ENCODE measurements at places on chromosomes 12 and 14. TPM values are rescaled to one million over a fixed set of nuclear protein-coding genes. Genes with fewer than 3 reads are reported as not detected.

The ATN1 gene
- total RNA-seq: 6.7 TPM

The SYNDIG1L gene
- not detected for total RNA-seq

The FLVCR2 gene
- total RNA-seq: 2.2 TPM

The LRP1-AS gene
- not detected for total RNA-seq

The METTL25 gene
- total RNA-seq: 10.4 TPM

The CD163L1 gene
- 1.3 TPM for total RNA-seq

The TSHR gene
- not detected for total RNA-seq

The RPL36AL gene
- 392 TPM for total RNA-seq

DNA sequence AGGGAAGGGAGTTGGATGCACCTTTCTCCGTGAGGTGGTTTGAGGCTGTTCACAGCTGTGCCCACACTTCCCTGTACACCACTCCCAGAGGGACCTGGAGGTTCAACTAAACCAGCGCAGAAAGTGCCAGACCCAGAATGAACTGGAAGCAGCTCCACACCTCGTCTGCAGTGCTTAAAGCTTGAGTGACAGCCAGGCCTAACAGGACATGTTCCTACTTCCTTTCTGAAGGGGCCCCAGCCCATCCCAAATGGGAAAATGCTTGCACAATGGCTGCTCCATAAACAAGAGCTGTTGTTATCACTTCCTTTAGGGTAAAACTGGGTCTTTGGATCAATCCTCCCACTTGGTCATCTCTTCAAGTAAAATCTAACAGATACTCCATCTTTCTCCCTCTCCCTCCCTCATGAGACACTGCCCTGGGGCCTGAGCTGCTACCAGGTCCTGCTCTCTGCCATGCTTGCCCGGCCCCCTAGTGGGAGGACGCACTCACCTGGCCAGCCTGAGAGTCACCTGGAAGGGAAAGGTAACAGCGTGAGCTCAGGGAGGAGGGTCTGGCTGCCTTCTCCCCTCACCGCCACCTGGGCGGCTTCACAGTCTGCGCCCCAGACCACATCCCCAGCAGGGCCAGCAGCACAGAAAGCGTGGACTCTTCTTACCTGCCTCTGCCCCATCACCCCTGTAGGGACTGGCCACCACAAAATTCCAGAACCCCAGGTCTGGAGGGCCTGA is 33.5 kb downstream of the ISCA2 start:
- no peak for DNase-seq

DNA sequence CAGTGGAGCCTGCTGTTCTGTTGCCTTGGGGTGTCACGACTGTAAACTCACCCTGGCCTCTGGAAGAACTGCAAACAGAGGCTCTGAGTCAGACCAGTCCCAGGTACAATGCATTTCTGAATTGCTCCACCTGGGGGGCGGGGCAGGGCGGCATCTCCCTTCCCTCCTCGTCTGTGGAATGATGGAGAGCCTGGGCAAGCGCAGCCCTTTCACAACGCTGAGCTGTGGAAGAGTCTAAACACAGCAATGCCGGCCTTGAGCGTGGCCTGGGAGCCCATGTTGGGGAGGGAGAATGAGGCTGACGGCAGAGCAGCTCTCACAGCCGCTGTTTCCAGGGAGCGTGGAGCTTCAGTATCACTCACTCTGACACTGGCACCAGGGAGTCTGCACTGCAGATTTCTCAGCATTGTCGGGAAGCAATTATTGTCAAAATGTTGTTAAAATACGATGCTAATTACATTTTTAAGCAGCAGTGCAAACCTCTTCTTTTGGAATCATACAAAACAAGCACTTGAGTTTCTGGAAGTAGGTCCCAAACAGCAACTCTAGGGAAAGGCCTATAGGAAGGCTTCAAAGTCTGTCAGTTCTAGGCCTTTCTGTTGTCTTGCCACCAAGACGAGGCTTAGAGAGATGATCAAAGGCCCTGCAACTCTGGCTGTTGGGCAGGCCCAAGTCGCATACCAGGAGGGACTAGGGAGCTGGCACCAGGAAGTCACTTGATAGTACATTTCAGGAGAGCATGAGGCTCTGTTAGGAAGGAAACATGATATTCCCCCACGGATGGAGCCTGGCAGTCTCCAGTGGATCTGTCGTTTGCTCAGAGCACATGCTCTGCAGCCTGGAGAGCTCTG is 244.0 kb upstream of the FKBP4 start:
- DNase-seq: no peak

DNA sequence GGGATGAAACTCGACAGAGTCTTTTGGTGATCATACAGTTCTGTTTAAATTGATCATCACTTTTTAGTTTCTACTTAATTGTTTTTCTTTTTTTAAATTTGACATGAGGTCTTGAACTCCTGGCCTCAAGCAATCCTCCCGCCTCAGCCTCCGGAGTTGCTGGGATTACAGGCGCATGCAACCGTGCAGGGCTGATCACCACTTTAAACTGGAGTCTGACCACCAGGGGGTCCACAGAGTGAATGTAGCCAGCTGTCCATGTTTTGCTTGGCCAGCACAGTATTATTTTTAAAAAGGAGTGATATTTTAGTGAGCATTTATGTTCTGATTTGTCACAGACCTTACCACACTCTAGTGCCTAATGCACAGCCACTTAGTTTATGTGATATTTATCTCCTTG is 10.7 kb downstream of the DAAM1 start:
- DNase-seq: no peak

DNA sequence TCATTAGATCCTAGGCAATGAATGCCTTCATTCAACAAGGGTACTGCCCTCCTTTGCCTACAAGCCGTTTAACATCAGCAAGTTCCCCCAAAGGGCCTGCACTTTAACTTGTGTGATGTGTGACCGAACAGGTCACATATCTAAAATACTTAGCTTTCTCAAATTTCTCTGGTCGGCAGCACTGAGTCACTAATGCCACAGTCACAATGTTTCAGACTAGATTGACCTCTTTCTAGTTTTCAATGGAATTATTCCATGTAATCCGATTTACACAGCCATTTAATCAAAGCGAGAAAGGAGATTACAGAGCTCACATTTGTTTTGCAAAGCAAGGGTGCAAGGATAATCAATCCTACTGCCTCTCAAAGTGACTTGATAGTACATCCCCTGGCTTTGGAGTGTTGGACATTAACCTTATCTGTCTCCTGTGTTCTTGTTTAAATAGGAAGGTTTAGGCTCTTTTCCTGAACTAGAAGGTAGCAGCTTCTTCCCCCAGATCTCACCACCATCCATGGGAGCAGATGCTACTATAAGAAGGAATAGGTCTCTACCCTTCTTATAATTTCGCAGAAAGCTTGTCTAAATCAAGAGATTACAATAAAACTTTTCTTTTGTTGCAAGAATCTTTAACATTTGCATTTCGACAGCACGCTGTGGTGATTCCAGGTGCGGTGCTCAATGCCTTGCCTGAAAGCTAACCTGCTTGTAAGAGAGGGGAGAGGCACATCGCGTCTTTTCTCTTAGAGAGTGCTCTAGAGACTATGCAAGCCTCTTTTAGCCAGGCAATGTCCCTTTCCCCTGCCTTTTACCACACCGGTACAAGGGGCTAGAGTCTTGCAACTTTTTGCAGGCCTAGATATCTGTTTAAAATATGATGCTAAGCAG is 1.8 kb downstream of the KITLG start:
- DNase-seq: no peak

DNA sequence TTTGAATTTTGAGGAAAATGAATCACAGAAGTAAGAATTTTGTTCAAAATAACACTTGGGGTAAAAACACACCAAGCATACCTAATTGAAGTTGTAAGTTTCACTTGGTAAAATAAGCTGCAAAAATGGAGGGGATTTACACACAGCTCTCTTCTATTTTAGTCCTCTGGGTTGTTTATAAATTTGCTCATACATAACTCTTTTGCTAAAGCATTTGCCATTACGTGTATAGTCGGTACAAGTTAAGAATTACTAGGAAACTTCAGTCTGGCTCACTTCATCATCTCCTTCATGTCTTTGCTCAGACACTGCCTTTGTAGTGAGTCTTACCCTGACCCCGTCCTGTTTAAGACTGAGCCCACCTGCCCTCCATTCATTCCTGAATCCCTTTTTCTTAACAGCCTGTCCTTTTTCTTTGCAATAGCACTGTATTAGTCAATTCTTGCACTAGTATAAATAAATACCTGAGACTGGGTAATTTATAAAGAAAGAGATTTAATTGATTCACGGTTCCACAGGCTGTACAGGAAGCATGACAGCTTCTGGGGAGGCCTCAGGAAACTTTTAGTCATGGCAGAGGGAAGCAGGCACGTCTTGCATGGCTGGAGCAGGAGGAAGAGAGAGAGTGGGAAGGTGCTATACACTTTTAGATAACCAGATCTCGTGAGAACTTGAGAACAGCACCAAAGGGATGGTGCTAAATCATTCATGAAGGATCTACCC is 451.1 kb downstream of the PCNX1 start:
- no peak for DNase-seq

GRCh38 chr12:32437095-32437515 is 37.7 kb downstream of the FGD4 start:
- peak; percentile 65 for DNase-seq

GRCh38 chr12:42742716-42743115 is 153.2 kb upstream of the PRICKLE1 start:
- DNase-seq: no peak

DNA sequence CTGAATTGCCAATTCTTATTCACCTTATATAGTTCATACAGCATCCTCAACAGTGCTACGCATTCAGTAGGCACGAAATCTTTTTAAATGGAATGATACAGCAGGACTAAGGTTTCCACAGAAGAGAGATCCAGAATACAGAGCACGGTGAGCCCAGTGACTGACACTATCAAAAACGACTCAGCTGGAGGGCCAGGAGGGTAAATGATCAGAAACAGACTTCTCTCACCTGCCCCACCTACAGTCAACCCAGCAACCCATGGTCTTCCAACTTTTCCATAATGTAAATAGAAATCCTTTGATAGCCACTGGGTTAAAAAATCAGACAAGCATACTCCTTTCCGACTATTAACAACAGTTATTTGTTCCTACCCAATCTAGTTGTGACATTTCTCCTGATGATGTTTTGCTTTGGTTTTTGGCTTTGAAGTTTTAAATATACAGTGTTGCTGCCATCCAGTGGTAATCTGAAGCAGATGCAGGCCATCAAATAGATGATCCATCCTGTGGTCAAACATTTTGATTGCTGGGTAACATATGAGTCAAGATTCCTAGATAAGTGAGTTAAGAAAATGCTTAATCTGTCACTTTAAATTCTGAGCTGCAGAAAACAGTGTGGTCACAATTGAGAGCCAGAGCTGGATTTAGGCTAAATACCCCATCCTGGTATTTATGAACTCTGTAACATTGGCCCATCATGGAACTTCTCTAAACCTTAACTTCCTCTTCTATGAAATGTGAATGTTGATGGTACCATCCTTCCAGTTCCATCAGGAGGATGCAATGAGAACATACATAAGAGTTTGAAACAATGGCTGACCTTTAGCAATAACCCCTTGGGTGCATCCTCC is 42.0 kb downstream of the GPHB5 start:
- no peak for DNase-seq

DNA sequence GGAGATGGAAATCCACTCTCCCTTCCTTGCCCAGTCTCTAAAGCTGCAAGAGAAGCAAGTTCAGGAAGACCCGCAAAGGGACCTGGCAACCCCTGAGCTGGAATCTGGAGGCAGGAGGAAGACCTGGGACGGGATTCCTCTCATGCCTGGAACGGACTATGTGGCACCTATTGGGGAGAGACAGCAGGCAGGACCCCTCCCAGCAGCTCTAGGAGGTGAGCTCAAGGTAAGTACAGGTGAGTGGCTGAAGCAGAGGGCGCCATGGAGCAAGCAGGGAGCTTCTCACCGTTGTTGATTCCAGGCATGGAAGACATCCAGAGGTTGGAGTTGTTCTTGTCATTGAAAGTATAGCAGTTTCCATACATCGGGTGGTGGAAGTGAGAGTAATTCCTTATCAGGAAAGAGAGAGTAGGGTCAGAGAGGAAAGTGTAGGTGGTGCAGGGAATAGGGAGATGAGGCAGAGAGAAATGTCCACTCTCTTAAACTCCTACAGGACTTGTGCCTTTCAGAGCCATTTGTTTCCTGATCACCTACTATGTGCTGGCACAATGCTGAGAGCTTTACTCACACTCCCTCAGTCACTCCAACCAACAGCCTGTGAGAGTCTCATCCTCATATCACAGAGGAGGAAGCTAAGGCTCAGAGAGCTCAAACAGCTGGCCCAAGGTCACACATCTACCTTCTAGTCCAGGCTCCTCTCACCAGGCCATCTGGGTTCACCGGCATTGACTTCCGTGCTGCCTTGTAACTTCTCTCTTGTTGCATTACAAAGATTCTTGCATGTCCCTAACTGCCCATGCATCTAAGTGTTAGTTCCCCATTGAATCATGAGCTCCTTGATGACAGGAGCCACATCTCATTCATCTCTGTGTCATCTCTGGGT is 13.9 kb upstream of the TNFRSF1A start:
- no peak for DNase-seq

GRCh38 chr12:27083861-27084394 is 1.6 kb upstream of the C12orf71 start:
- DNase-seq: no peak

DNA sequence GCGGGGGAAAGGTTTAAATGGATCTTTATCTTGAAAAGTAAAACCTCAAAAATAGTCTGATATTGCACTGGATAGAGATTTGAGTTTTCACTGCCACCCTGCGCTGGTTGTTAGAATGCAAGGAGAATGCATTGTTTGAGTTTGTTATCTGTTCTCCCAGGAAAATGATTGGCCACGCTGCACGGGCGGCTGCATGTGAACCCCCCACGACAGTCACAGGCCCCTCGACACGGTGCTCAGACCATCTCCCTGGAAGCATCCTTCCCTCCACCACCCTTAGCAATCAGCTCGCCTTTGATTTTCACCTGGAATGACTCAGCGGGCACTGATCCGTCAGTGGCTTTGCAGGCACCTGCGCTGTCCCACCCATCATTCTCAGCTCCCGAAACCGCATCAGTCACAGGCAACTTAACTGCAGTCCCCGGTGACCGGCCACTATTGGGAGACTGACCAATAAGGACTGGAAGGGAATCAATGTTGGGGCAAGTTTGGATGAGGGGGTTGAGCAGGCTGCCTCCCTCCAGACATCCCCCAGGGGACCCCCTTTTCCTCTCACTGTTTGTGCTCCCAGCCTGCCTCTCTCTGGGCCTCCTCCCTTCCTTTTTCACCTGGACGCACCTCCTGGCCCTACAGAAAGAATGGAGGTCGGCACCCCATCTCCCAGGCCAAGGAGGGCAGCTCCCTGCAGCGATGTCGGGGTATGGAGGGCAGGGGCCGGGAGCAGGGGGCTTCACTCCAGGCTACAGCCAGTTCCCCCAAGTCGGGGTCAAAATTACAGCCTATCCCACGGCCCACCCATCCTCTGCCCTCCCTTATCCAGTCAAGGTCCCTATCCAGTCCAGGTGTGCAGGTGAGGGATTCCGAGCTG is 28.5 kb upstream of the C14orf180 start:
- no peak for DNase-seq

GRCh38 chr12:85325442-85325841 is 45.4 kb downstream of the ALX1 start:
- no peak for DNase-seq

DNA sequence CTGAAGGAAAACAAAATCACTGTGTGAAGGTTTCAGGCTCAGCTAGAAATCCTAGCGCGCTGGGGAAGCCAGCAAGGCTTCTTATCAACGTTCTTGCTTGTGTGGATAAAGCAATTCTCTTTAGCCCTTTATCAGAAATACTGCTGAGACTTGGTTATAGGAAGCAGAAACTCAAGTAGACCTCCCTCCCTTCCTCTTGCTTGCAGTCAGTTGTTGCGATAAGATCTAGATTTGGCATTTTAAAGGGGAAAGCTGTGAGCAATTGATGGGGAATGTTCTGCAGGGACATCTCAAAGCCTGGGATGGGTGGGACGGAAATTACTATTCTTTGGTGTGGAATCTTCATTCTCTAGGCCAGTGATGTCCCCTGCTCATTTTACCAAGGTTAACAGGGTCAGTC is 76.4 kb upstream of the ANO4 start:
- DNase-seq: no peak

GRCh38 chr12:45231515-45232145 is 15.7 kb downstream of the ANO6 start:
- DNase-seq: no peak
